ENCODE measurements at places on chromosomes 3 and 15.

DNA sequence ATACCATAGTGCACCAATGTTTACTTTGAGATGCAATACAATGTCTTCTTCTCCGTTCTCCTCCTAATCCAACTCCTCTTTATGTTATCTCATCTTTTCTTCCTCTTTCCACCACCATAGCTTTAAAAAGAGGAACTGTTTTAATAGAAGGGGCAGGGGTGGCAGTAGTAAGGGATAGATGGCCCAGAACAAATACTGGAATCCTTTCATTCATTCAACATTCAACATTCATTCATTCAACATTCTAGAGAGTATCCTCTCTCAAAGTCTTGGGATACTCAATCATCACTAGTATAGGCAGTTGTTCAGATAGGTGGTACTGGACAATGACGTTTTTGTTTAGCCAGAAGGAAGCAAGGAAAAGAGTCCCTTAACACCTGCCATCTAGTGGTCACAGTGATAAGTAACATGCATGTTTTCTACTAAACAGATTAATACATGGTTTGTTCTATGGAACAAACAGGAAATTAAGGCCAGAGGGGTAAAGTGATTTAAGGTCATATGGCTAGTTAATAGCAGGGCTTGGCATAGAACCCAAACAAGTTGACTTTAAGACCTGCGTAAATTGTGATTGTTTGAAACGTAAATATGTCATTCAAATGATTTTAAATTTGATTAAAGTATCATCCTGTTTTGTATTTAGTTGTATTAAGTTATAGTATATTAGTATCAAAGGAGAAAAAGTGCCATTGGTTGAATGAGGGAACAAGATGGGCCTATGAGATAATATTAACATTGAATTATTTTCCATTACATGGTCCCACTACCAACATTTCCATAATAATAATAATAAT, 26.9 kb upstream of the EHHADH start:
- no peak for DNase-seq

DNA sequence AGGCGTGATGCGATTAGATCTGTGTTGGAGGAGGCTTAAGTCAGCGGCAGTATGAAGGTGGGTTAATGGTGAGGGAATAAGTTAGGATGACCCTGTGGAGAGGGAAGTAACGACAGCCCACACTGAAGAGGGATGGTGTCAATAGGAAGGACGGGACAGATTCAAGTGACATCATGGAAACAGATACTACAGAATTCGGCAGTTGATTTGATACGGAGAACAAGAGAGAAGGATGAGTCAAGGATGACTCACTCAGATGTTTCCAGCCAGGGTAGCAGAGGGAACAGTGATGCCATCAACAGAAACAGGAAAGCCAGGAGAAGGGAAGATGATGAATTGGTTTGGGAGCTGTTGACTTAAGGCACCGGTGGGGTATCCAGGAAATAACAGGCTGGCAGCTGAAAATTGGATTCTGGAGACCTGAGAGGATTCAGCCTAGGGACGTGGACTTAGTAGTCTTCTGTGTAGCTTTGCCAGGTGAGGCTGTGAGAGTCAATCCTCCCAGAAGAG, 38.0 kb downstream of the SHC4 start:
- no peak for DNase-seq

GRCh38 chr15:94259121-94259751, 27.9 kb downstream of the MCTP2 start:
- DNase-seq, result no peak

GRCh38 chr3:51710631-51711351, 3.9 kb downstream of the GRM2 start:
- no peak for DNase-seq

DNA sequence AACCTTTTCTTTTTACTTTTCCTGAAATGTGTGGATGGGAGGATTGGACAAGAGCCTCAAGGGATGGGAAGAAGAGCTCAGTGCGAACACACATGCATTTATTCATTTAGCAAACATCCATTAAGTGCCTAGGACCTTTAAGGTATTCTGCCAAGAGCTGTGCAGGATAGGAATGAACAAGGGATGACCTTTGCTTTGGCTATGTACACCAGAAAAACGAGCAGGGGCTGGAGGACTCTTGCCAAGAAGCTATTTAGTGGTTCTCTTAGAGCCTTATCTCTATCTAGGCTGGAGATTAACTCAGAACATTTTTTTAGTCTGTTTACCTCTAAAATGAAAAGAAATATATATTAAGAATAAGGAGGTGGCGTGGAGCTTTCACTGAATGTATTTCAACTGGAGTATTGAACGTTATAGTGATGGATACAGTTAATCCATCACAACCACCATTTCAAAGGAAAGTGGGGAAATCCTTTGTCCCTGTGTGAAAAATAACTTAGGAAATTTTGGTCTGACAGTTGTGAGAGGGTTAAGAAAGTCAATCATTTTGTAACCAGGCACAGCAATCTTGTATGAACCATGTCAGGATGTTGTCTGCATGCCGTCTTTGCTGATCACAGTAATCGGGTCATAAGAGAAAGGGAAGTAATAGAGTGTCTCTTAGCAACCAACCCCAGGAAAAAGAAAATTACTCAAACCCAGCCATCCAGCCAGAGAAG, 279.0 kb downstream of the LPP start:
- no peak for DNase-seq

GRCh38 chr15:65908876-65909275, 39.6 kb downstream of the RAB11A start:
- DNase-seq, result no peak

DNA sequence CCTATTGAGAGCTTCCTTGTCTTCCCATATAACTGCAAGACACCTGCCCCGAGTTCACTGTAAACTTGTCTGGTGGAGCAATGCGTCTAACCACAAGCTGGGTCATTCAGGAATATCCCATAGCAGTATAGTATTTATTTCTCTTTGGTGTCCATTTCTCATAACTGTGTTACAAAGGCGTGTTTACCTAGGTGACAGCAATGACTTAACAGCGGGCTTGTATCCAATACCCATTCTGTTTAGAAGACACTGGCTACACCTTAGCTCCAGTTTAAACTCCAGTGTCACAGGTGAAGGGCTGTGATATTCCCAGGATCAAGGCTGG, 24.3 kb downstream of the ATP10A start:
- no peak for DNase-seq

- no peak for DNase-seq
These were observed 257.2 kb upstream of the SOX2 start for GRCh38 chr3:181454451-181455027.

GRCh38 chr3:171956705-171957104, 82.7 kb upstream of the FNDC3B start:
- no peak for DNase-seq

DNA sequence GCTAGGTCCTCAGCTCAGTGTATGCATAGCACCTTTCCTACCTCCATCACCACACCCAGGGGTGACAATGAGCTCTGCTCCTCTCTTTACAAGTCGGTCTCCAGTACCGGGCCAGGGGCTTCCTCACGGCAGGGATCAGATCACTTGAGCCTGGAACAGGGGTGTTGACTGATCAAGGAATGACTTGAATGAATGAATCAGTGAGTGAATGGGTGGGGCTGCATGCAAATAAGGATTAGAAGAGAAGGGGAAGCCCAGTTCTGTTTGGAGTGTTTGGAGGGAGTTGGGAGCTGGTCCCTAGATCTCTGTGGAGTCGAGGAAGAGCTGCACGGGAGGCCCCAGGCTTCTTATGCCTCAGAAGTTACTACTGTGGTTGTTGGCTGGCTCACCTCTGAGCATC, 87.0 kb downstream of the TMEM266 start:
- no peak for DNase-seq

DNA sequence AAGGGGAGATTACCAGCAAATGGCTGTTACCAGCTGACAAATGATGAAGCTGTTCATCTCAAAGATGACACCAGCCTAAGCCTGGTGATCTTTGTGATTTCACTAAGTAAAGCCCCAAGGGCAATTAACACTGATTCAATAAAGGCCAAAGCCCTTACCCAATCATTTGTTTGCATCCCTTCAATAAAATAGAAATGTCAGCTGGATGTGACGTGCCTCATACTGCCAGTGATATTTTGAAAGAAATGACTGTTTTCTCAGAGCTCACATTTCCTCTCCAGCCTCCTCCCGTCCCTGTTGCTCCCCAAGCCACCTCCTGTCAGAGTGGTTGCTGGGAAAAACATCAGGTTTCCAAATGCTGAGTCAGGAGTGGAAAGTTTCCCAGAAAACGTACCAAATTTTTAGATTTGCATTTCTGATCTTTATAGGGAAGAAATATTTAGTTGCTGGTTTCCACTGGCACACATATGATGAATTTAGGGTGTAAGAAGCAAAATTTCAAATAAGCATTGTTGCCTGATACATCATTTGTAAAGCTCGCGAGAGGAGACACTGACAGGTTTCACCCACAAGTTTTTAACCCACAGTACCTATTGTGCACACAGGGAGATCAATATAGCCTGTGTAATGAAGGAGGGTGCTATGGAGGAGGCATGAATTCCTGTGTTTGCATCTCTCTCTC, 21.0 kb downstream of the C2CD4A start:
- no peak for DNase-seq

GRCh38 chr3:95813244-95813643, 1001.1 kb upstream of the EPHA6 start:
- DNase-seq, result no peak

- DNase-seq, result no peak
These were observed 35.1 kb upstream of the EIF3J start for GRCh38 chr15:44501768-44502366.

DNA sequence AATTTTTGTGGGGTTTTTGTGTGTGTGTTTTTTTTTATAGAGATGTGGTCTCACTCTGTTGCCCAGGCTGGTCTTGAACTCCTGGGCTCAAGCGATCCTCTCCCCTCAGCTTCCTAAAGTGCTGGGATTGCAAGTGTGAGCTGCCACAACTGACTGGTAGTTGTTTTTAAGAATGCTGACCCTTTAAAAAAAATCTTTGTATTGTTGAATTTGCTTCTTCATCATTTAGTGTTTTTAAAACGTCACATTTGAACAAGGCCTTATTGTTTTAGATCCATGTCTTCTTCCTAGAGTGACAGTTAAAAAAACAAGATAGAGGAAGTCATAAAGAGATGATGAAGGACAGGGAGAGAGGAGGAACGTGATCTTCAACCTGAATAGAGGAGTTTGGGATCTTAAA, 24.1 kb downstream of the GJD2 start:
- DNase-seq, result no peak

DNA sequence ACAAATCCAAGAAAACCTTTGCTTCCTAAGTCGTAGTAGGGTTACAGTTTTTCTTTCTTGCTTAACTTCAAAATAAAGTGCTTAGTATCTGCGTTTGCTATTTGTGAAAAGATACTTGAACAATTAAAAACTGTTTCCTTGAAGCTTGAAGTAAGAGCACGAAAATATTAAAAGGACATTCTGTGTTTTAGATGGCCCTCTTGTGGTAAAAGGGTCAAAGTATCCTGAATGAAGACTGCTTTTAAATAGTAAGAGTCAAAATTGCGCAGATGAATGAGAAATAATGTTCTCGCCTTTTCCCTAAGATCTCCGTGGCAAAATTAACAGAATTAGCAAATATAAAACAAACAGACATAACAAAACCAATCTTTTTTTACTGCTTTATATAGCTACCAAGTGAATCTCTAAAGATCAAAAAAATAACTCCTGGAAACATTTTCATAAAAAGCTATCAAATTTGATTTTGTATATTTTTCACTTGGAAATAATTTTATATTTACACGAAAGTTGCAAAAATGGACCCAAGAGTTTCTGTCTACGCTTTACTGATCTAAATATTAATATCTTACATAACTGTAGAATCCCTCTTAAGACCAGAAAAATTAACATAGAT, 175.4 kb downstream of the MBNL1 start:
- no peak for DNase-seq

DNA sequence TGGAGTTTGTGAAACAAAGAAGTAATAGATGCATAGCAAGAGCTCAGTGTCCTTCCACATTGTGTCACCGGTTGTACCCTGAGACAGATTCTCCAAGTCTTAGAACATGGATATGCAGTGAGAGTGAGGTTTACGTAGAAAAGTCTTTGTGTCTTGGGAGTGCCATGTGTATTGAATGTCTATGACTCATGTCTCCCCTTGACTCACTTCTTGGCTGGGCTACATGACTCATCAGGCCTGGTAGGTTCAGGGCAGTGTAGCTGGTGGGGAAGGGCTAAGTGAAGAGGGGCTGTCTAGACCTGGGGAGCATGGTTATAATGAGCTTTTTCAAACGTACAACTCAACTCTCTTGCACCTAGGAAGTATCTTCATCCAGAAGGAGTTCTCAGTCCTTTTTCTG, 167.4 kb downstream of the GAP43 start:
- DNase-seq, result no peak

DNA sequence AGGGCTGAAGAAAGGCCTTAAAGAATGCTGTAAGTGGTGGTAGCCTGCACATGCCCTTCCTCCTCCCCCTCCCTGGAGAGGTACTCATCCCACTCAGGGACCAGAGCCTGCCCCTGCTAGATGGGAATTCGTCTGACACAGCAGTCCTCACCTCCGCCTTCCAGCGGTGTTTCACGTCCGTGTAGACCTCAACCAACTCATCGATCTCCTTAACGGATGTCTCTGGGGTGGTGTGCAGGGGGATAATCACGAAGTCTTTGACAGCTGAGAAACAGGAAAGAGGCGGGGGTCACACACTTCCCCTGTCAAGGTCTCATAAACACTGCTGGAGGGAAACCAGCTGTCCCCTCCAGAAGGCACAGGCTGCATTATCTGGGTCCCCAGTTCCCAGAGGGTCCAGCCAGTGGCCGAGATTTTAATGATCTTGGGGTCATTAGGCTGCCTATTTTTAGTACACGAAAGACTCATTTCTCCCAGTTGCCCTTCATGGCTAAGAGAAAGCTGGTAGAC, 9.9 kb downstream of the DNASE1L3 start:
- DNase-seq, result no peak

DNA sequence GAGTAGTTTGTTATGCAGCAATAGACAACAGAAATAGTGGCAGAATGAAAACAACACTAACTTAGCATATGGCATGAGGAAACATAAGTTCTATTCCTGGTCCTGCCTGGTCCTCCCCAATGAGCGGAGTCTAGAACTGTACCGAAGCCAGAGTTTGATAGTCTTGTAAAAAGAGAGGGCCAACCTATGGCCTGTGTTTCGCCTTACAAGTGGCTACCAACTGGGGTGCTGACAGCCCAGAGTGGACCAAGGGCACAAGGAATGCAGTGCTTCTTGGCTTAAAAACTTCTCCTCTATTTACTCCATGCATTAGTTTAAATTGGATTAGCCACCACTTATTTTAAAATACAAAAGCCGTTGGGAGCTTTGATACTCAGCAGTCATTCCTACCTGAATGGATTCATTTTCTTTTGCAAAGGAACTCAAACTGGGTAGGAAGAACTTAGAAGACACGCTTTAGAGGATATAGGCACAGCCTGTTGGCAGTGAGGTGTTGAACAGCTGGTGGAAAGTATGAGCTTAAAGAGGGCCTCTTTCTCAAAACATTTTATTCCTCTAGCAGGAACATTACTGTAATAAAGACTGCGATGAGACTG, 302.9 kb downstream of the PLCL2 start:
- DNase-seq, result no peak

- DNase-seq, result no peak
These were observed 21.9 kb downstream of the HCN4 start for GRCh38 chr15:73346735-73347312.

DNA sequence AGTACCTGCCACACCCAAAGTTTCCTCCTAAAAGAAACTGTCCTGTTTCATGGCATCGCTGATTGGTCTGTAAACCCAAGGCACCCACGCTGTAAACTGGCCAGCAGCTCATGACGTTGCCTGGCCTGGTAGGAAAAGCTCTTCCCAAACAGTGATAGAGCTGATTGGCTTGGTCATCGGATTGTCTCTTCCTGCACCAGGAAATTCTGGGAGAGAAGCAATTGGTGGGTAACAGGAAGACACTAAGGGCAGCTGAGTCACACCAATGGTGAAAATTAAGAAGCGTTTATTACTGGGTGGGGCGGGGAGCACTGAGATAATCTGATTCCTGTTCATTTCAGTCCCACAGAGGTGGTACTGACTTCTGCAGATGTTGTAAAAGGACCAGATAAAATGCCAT, 31.0 kb downstream of the KLHL6 start:
- DNase-seq, result no peak

Measured in cortex of kidney (tissue), 1 donor.